Aortic smooth muscle cell (primary cell): ENCODE measurements at places on chromosomes 1 and 21. TPM values are rescaled to one million over a fixed set of nuclear protein-coding genes. Genes with fewer than 3 reads are reported as not detected.

The FCGR2B gene
- not detected in 2 replicates for total RNA-seq

The USH2A gene
- total RNA-seq, result under 0.01 TPM in 1 of 2 replicates, not detected in the other

The PTPRU gene
- total RNA-seq, result 4.0 and 12.0 TPM in 2 replicates

The PPFIA4 gene
- total RNA-seq, result 0.26 and 0.50 TPM in 2 replicates

The LORICRIN gene
- not detected in 2 replicates for total RNA-seq

The SPATA46 gene
- not detected in 2 replicates for total RNA-seq

The TMEM125 gene
- total RNA-seq, result not detected in 2 replicates

The OLFML2B gene
- 9.0 and 13.5 TPM in 2 replicates for total RNA-seq

The KCNJ15 gene
- 0.12 and 0.13 TPM in 2 replicates for total RNA-seq

The MAGI3 gene
- 10.0 and 12.4 TPM in 2 replicates for total RNA-seq

The ARHGAP29 gene
- 37.7 and 41.3 TPM in 2 replicates for total RNA-seq

The GREM2 gene
- 1.6 and 6.8 TPM in 2 replicates for total RNA-seq

The ELF3 gene
- under 0.01 and 0.12 TPM in 2 replicates for total RNA-seq
